ENCODE measurements at places on chromosomes 4 and X.

GRCh38 chr4:37224854-37225253, 19.7 kb upstream of the NWD2 start:
- DNase-seq: no peak

DNA sequence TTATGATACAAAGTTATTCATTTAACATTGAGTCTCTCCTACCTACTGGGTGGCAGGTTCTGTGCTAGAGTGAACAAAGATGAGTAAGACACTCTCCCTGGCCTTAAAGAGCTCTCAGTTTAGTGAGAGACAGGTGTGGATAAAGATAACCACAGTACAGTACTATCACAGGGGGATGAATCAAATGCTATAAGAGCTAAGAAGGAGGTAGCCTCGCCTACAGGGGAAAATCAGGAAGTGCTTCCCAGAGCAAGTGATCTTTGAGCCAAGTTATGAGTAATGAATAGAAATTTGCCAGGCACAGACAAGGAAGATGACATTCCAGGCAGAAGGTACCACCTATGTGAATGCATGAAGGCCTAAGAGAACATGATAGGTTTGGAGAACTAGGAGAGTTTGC, 3.4 kb upstream of the IGBP1 start:
- DNase-seq: no peak

DNA sequence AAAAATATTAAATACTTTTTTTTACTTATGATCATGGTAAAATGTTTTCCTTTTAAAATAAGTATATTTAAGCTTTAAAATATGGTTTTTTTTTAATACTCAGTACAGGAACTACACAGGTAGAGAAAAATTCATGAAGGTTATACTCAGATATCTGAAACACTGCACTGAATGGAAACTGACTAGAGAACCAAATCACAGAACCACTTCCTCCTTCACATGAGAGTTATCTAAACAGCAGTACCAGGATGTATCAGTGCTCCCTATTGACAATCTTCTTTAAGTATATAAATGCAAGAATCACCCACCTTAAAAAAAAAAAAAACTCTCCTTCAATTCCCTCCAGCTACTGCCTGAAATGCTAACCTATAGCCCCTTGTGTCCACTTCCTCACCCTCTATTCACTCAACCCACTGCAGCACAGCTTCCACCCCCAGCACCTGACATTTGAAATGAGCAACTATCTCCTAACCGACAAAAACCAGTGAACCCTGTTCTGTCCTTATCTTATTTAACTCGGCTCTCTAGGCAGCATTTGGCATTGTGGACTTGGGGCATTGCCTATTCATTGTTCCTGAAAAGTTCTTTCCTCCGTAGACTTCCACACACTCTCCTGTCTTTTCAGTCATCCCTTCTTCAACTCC, 9.1 kb downstream of the SLC7A3 start:
- DNase-seq: no peak

GRCh38 chr4:52873191-52873590, 11.1 kb downstream of the RASL11B start:
- no peak for DNase-seq

DNA sequence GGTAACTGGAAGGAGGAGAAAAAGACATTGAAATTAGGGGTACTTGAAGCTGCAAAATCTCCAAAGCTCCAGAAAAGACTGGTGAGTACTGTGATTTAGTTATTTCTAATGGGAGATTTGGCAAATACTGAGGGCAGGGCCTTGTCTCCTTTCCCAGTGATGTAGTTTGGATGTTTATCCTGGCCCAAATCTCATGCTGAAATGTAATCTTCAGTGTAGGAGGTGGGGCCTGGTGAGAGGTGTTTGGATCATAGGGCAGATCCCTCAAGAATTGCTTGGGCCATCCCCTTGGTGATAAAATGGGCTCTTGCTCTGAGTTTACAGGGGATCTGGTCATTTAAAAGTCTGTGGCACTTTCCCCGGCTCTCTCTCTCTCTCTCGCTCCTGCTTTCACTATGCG, 33.1 kb upstream of the GK start:
- no peak for DNase-seq

Data from NCI-H187 (cell line).